ENCODE measurements at places on chromosomes 16 and 17.

DNA sequence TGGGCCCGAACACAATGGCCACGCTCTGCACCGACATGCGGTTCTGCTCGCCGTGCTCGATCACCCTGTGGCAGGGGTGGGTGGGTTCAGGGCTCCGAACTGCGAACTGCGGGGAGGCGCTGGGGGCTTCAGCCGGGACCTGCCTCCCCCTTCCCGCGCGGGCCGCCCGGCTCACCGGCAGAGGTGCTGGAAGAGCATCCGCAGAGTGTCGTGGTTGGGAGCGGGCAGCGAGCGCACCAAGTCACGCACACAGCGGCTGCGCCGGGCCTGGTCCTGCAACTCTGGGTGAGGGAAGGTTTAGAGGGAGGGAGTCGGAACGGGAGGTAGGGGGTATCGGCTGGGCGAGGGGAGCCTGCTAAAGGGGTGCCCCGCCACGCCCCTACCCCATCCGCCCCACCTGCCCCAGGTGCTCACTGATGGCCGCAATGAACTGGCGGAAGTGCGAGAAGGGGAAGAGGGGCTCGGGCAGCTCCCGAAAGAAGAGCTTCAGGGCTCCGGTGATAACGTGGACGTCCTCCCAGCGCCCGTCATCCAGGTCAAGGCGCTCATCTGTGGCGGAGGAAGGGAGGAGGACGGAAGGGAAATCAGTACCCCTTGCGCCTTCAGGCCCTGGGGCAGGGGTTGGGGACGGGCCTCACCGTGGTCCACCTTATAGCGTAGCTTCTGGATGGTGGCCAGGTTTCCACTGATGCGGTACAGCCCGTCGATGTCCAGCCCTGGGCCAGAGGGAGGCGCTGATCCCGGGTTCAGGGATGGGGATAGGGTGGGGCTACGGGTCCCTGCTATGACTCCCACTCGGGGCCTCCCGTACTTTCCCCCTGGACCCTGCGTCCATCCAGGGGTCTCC lies 36.9 kb downstream of the ARHGAP27 start:
- DNase-seq, result no peak

DNA sequence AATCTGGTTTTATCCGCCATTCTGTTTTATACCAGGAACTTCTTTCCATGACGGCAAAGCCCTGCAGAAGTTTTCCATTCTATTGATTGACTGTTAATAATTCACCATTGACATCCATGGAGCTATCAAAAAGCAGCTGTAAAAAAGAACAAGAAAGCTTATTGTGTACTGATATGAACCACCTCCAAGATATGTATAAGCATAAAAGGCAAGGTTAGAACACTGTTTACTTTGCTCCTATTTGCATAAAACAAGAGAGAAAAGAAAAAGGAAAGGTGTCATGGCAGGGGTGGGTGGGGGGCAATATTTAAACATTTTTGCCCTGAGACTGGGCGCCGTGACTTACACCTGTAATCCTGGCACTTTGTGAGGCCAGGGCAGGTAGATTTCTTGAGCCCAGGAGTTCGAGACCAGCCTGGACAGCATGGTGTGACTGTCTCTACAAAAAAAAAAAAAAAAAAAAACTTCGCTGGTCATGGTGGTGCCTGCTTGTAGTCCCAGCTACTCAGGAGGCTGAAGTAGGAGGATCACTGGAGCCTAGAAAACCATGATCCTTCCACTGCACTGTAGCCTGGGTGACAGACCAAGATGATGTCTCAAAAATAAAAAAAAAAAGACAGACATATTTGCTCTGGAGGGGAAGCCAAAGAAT lies 52.5 kb downstream of the TMEM114 start:
- no peak for DNase-seq

DNA sequence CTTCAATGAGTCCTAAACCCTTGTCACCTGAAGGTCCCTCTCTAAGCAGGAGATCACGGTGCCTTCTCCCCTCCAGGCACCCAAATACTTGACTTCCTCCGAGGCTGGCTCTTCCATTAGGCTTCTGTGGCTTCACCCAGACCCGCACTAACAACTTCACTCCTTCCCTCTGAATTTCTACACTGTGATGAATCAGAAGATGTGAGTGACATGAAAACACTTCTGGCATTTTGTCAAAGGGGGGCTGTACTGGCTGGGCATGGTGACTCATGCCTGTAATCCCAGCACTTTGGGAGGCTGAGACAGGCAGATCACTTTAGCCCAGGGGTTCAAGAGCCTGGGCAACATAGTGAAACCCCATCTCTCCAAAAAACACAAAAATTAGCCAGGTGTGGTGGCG lies 72.6 kb upstream of the CNEP1R1 start:
- no peak for DNase-seq

GRCh38 chr16:14356064-14356463 lies 274.0 kb downstream of the PARN start:
- no peak for DNase-seq

- no peak for DNase-seq
Observed at GRCh38 chr16:57403965-57404817, at the start of gene CCL17. Gene CCL17, plus strand, starts transcription at chr16:57404767. Its CDS starts 9,166 bp downstream, at chr16:57413933.

- DNase-seq, result no peak
Observed at GRCh38 chr16:20311548-20311947, 15.8 kb downstream of the GP2 start.

GRCh38 chr16:85421338-85422195 lies 191.6 kb upstream of the GSE1 start:
- no peak for DNase-seq

- no peak for DNase-seq
Observed at GRCh38 chr16:50371936-50372595, 3.3 kb upstream of the BRD7 start.

GRCh38 chr16:48235556-48236136 lies 8.5 kb upstream of the LONP2 start:
- no peak for DNase-seq

DNA sequence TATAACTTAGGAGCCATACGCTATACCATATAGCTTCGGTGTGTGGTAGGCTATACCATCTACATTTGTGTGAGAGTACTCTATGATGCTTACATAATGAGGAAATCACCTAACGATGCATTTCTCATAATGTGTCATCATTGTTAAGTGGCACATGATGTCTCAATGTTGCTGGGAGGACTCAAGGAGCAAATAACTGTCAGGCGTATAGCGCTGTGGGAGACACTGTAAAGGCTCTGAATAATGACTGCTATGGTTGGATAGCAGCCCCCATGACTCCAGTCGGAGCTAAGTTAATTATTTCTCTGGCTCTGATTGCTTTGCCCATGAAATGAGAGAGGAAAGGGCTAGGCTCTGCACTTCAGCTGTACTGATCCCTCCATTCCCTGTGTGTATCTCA lies 197.2 kb downstream of the RGS9 start:
- DNase-seq, result no peak
